ENCODE measurements at places on chromosomes 11 and 22. TPM values are rescaled to one million over a fixed set of nuclear protein-coding genes. Genes with fewer than 3 reads are reported as not detected.

CCDC81 gene
- 2.7 TPM for total RNA-seq

CRYBB1 gene
- not detected for total RNA-seq

CNIH2 gene
- 0.25 TPM for total RNA-seq

TBX10 gene
- total RNA-seq, result not detected

CSRP3 gene
- not detected for total RNA-seq

SEC14L6 gene
- 1.4 TPM for total RNA-seq

IGF2 gene
- 0.11 TPM for total RNA-seq

APOL6 gene
- 26.0 TPM for total RNA-seq

CDC42BPG gene
- total RNA-seq, result 0.11 TPM

IGLL1 gene
- not detected for total RNA-seq

CHRM4 gene
- total RNA-seq, result not detected

DEPDC5 gene
- total RNA-seq, result 14.4 TPM

COMT gene
- total RNA-seq, result 210 TPM

KRTAP5-8 gene
- not detected for total RNA-seq

RASL10A gene
- total RNA-seq, result not detected

CDC42EP2 gene
- 17.2 TPM for total RNA-seq

ZDHHC13 gene
- 22.9 TPM for total RNA-seq

KRTAP5-4 gene
- not detected for total RNA-seq

PHETA2 gene
- total RNA-seq, result 9.2 TPM

LUZP2 gene
- 0.11 TPM for total RNA-seq

SNX32 gene
- total RNA-seq, result 0.44 TPM

TMPRSS5 gene
- under 0.01 TPM for total RNA-seq
